ENCODE measurements at places on chromosomes 6 and 20. TPM values are rescaled to one million over a fixed set of nuclear protein-coding genes. Genes with fewer than 3 reads are reported as not detected.

Gene NR2E1
- total RNA-seq: 0.48 TPM

Gene CLPSL2
- not detected for total RNA-seq

Gene ADTRP
- total RNA-seq: 2.2 TPM

Gene PACRG
- 0.96 TPM for total RNA-seq

Gene CST5
- not detected for total RNA-seq

Gene ITPR3
- 4.1 TPM for total RNA-seq

Gene ABHD16B
- total RNA-seq: not detected

Gene KIF6
- 1.2 TPM for total RNA-seq
